DMS79 (cell line): ENCODE measurements at places on chromosomes 6 and 20.
A peak's percentile ranks its signal among the peaks of the same experiment; 100 is the strongest.

DNA sequence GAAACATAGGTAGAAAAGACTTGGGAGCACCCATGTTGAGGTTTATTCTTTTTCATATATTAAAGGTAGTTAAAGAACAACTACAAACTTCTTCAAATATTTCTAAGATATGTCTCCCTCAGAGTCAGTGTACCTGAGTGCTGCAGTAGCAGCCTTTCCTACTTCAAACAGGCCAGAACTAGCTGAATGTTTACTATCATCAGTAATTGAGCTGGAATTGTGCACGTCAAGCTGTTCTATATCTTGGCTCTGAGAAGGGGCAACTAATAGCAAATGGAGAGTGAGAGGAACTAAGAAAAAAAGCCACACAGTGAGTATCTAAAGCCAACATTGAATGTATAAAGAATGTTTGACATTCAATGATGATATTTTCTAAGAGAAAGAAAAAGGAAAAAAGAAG, 21.7 kb downstream of the MTCL3 start:
- no peak for DNase-seq

DNA sequence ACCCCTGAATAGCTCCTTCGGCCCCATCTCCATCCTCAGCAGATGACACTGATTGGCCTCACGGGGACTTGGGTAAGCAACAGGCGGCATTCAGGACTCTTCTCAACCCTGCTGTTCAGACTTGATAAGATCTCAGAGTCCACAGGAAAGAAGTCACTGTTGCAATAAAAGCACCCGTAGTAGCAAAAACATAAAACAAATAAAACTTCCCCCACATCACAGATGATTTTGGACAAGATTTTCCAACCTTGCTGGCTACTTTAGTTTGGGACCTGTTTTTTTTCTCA, 17.1 kb upstream of the C20orf144 start:
- DNase-seq: no peak

- DNase-seq: peak; percentile 85
Measured at GRCh38 chr20:37276494-37277252, 12.8 kb upstream of the MANBAL start.

DNA sequence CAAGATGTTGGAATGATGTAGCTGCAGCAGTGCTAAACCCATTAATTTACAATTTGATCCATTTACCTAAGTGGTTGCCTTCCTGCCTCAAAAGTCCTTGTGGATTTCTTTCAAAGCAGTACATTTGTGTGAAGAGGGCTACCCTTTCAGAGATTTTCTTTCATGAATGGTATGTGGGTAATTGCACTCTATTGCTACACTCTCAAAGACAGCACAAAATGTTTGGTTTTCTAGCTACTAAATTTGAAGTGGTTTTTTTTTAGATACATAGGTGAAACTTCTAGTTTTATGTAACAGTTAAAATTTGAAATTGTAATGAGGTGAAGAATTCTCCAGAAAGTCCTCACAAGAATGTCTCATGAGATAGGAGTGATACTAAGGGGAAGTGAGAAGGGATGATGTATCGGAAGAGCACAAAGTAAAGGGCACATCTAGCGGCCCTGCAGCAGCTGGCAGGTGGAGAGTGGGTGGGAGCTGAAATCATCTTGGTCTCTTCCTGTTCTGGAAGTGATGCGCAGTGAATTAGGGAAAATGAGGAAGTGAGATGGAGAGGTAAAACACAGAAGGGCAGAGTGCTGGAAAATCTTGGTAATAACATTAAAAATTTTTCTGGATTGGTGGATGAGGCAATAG, 236.8 kb upstream of the MAN1A1 start:
- DNase-seq: no peak

GRCh38 chr6:163259689-163260088, 154.8 kb upstream of the QKI start:
- DNase-seq: no peak

DNA sequence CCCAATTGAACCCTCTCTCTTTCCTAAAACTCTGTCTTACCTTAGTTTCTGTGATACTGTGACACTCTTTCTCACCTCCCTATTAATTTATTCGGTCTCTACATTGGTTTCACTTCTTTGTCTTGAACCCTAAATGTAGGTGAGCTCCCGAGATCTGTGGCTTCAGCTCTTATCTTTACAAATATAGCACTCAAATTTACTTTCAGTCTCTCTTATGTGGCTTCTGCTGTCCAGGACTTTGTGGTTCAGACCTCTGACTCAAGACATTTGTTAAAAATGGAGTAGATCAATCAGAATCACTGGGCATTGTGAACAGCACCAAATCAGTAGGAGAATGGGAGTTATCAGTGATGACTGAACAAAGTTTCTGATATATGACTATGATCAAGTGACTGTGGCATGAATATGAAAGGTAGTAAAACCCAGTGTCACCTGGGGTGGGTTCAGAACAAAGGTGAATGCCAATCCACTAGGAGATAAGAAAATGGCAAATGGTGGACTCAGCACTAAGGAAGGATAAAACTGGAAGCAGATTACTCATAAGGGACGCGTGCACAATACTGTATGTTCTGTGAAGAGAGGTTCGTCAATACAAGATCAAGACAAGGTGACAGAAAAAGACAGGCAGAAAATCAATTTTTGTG, 27.2 kb downstream of the IL17F start:
- no peak for DNase-seq

GRCh38 chr20:16457514-16457913, 115.7 kb downstream of the KIF16B start:
- no peak for DNase-seq

- peak; percentile 10 for DNase-seq
Measured at GRCh38 chr6:33815854-33816253, 12.1 kb upstream of the MLN start.

- DNase-seq: no peak
Measured at GRCh38 chr6:109454496-109455436, 806 bp downstream of the MICAL1 start.

DNA sequence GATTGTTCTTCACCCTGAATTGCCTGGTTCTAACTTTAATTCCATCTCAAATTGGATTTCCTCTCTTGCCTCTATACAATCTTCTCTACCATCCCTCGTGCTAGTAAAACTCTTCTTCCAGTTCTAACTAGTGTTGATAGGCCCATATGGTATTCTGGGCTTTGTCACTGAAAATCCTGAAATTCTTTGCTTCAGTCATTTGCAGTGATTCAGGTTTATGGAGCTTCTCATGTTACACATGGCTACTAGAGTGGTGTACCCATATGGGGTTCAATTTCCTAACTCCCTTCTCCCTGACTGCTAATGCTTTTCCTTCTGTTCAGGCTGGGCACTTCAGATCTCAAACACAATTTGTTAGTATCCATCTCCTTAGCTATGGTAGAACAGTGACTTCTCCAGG, 956.6 kb downstream of the KIF16B start:
- DNase-seq: no peak

DNA sequence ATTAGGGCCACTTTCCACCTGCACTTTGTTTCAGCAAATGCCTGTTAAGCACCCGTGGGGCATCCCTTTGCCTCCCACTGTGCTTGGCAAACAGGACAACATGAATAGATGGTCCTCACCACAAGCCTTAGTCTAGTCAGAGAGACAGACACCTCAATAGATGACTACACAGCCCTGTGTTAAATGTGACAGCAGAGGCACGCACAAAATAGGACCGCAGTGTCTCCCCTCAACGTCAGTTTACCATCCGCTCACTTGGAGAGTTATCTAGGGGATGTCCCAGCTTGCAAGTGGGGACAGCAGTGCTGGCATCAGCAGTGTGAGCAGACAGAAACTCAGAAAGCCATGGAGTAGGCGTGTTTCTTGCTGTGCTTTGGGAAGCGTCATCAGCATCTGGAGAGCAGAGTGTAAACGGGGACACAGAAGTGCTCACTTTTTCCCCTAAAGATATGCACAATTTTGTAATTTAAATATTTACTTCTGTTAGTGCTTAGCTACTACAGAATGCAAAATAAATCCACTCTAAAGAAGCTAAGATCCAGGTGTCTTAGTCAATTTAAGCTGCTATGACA, 66.0 kb upstream of the TXNDC5 start:
- no peak for DNase-seq

DNA sequence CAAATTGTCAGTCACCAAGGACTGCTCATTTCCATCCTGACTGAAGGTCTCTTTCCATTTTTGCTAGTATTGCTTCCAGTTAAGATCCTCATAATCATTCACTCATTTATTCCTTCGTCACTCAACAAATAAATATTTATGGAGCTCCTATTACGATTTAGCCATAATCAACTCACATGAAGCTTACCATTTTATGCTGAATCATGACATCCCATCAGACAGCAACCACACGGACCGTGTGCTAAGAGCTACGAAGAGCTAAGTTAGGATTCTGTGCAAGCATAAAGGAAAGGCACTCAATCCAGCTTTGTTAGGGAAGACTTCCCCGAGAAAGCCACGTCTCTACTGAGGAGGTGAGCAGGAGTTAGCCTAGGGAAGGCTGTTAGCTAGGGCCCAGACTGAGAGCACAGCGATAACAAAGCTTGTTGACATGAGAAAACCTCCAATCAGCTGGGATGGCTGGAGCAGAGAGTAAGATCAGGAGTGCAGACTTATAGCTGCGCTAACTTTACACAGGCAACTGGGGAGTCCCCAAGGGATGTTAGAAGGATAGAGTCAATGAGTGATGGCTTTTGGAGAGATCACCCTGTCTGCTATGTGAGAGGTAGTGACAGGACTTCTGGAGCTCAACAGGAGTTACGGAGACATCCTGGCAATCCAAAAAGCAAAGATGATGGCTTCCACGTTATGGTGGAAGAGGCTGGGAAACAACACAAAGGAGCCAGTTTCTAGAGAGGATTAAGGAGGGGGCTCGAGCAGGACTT, 2.6 kb upstream of the GID8 start:
- DNase-seq: no peak

DNA sequence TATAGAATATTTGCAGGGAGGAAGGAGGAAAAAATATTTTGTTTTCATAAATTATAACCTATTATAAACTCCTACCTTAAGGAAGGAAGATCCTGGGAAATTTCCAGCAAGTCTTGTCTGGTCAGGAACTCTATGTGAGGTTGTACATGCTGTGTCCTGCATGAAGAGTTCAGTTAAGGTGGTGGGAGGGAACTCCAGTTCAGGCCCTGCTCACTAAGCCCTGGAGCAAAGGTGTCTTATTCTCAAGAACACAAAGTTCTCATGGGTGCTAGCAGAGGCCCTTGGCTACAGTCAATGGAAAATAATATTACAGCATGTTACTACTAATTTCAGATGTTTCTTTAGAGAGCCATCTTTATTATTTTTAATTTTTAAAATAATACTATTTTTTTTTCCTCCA, 3.8 kb upstream of the OGFRL1 start:
- DNase-seq: no peak

GRCh38 chr20:32999603-33000250, 4.5 kb downstream of the SUN5 start:
- no peak for DNase-seq

DNA sequence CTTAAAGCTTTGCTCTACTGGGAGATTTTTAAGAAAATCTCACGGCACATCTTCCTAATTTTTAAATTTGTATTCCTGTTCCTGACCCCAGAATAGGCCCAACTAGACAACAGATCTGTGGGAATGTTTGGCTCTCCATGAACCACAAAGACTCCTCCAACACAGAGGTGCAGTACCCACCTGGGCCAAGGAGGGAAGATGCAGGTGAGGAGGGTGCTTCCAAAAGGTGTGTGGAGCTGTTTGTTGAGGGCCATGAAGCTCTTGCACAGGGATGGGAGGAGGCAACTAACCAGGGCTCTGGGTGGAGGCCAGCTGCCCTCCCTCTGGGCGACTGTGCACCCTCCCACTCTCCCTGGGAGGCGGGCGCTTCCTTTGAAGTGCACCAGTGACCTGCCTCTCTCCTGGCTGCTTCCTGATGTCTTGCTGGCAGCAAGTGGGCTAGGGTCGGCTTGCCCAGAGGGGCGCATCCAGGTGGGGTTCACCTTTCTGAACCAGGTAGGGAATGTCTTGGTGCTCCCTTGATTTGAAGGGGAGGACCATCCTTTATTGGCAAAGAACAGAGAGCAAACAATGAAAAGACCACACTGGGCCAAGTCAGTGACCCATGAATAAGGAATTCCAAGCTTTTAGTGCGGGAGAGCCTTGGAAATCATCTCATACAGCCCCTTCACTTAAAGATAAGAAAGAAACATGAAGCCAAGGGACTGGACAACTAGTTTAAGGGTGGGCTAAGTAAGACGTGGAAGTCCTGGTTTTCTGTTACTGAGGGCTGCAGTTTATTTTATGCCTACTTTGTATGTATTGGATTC, 76.0 kb downstream of the ANKRD6 start:
- no peak for DNase-seq

DNA sequence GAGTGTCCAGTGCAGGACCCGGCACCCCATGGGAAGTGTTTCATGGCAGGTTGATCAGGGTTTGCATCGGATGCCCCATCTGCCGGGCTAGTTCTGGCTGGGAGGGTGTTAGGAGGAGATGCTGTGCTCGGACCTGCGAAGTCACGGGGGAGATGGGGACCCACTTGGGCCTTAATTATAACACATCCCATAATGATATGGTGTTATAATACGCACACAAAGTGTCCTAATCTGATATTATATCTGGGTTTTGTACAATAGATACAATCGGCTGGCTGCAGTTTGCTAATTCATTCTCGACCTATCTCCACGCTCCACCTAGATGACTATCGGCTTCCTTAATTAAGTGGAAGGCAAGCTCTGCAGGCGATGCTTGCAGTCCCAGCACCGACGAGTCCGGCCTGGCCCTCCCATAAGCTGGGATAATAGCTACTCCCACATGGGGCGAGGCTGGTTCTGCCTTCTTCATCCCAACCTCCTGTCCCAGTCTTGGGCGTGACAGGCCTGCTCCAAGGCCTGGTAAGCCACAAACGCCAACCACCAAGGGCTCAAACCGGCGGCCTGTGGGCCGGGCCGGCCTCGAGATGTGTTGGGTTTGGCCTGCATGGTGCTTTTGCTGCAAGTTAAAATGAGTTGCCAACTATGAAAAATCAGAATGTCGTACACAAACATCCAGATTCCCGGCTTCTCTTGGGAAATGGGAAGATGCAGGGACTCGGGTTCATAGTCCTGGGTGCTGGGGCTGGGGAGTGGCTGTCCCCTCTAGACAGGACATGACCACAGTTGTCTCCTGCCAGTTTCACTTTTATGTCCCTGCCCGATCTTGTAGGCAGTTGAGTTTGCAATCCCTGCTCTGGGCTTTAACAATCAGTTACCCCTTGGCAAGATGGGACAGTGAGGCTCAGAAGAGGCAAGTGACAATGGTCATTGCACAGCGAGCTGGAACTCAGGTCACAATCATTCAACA, 32.7 kb downstream of the CEBPB start:
- no peak for DNase-seq

DNA sequence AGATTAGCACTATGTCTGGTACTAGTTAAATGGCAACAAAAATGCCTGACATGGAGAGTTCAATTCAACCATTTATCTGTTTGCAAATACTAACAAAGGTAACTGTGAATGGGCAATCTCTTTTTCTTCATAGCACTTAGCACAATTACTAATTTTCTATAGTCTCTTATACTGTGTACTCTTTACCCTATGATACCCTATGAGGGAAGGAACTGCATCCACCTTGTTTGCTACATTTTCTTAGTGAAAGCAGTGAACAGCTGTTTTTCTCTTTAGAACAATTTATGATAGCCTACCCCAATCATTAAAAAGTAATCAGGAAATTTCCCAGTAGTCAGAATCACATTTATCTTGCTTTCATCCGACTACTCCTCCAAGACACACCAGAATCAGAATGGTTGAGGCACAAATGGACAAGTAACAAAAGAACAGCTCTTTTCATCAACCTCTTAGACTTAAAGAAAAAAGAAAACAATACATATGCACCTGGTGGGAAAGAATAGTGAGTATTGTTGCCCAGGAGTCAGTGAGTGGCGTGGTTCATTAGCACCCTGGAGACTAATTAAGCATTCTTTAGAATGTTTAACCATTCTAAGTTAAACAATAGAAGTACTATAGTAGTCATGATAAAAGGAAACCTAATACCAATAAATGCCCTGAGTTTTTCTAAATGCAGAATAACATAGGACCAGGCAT, 16.7 kb downstream of the ZNF292 start:
- DNase-seq: no peak
